ENCODE measurements at places on chromosomes 6 and 20.

DNA sequence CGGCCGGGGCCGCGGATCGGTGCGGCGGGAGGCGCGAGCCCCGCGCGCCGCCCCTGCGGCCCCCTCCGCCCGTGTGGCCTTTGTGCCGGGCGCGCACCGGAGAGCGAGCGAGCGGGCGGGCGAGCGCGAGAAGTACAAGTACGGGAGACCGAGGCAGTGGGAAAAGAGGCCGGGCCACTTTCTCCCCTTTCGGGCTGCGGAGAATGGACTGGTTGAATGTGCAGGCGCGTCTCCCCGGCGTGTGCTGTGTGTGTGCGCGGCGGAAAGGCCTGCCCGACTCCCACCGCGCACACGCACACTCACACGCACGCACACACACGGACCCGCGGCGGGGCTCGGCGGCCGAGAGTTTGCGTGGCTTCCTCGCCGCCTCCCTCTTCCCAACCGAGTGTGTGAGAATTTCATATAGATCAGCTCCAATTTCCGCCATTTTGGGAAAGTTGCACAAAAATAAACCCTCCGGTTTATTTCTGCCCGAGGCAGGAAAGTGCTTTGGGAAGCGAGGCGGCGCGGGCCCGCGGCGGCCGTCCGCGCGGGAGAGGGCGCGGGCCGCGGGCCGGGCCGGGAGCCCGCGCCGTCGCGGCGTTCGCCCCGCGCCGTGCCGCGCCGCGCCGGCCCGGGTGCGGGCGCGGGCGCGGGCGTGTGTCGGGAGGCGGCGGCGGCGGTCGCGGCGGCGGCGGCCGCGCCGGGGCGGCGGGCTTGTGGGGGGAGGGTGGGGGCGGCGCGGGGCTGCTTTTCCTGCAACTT, 1.1 kb downstream of the L3MBTL3 start:
- peak; percentile 93 for DNase-seq

DNA sequence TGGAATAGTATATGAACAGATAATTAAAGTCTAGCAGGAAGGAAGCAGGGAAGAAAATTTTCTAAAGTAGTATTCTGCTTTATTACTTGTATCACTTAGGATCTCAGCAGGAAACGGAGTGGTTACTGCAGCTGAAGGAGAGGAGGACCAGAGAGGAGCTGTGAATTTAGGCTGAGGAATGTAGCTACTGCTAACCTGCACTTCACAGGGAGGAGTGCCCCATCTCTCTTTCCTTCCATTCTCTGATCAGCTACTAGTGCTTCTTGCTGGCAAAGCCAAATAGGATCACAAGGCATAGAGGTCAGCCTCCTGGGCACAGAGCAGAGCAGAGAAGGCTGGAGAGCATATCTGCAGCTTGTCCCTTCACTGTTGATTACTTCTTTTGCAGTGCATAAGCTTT, 205.3 kb upstream of the ASCC3 start:
- no peak for DNase-seq

- DNase-seq: peak; percentile 88
These were observed 205.9 kb downstream of the ZMYND8 start for GRCh38 chr20:47150403-47151152.

DNA sequence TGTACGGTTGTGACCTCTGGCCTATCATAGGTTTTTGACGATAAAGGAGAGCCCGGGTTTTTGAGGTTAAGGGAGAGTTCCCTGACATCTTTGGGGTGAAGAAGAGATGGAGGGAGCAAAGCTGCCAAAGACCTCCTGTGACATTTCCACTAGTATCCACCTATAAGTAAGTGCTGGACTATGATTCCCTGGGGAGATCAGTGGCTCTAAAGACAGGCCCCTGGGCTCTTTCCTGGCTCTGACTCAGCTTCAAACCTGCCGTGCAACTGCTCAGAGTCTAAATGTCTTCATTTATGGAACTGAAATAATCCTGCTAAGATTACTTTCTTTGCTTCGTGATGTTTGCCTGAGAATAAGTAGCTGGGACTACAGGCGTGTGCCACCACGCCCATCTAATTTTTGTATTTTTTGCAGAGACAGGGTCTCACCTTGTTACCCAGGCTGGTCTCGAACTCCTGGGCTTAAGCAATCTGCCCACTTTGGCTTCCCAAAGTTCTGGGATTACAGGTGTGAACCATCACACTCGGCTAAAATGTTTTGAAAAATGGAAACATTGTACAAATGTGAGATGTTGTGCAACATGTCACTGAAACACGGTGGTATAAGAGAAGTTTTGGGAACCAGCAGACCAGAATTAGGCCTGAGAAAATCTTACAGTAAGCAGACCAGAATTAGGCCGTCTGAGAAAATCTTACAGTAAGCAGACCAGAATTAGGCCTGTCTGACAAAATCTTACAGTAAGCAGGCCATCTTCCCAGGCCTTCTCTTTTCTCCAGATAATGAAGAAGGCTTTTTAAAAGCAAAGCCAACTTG, 1.1 kb upstream of the PAQR8 start:
- no peak for DNase-seq

DNA sequence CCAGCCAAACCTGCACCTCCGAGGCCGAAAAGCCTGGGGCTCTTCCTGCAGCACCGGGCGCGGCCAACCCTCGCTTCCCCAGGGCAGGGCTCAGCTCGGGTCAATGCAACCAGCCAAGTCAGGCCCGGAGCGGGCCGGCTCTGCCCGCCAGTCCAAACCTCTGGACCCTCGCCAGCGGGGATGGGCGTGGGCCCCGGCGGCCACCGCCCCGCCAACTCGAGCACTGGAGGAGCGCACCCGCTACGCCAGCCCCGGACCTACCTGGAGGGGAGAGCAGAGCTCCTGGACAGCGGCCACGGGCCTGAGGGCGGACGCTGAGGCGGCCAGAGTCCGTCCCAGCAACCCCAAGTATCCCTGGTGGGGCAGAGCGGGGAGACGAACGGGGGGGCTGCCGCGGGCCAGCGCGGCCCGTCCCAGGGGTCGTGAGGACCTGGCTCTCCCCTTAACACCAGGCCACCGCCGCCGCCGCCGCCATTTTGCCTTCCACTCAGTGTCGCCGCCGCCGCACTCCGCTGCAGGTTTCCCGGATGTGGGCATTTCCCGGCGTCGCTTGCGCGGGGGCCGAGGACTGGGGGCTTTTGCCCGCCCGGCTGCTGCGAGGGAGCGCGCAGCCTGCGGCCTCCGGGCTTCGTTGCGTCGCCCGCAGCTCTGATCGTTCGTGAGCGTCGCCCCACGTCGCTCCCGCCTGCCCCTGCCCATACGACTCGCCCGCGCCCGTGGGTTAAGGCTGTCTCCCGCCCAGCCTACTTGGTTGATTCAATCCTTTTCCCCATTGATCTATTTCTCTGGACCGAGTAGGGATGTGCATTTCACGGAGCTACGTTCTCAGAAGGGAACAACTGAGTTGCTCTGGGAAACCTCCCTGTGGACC, at the start of gene LATS1:
TSS of gene LATS1 (minus strand) at position 514 of the 871 bp plus-strand sequence. CDS start 15,975 bp downstream, outside the sequence.
- DNase-seq: peak; percentile 94

GRCh38 chr6:148166339-148166968, 176.2 kb upstream of the SASH1 start:
- DNase-seq: no peak

DNA sequence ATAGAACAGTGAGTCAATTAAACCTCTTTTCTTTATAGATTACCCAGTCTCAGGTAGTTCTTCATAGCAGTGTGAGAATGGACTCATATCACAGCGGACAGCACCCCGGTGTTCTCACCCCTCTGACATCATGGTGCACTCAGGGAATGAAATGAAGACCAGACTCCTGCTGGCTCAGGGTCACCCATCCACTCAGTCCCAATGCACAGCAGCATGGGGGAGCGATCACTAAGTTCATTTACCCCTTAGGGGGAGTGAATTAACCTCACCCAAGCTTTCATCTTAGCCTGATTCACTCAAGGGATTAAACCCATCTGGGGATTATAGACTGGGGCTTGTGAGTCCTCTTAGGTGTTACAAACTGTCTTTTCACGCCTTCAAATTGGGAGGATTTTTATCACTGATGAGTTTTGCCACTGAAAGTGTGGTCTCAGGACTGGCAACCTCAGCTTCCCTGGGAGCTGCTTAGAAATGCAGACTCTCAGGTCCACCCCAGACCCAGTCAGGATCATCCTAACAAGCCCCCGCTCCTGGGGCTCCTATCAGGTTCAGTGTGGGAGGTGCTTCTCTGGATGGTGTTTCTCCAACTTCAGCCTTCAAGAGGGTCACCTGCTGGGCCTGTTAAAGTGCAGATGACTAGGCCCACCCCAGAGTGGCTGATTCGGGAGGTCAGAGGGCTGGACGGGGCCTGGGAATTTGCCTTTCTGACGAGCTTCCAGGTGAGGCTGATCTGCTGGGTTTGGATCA, 44.3 kb upstream of the FRMD1 start:
- peak; percentile 61 for DNase-seq

- DNase-seq: no peak
These were observed 162.4 kb upstream of the AGPAT4 start for GRCh38 chr6:161436106-161436876.

DNA sequence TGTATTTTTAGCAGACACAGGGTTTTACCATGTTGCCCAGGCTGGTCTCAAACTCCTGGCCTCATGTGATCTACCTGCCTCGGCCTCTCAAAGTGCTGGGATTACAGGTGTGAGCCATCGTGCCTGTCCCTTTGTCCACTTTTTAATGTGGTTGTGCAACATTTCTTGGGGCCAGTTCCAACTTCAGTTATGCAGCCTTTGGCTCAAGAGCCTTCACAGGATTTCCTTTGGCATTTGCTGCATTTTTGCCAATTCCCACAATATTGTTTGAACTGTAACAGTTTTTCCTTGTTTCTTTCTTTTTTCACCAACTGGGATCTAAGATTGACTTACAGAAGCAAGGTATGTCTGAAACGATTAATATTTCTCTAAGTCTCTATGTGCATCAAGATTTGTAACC, 63.6 kb downstream of the EDN1 start:
- no peak for DNase-seq

GRCh38 chr6:108837236-108837971, 10.8 kb upstream of the ARMC2 start:
- DNase-seq: no peak

GRCh38 chr6:165976684-165977083, 191.0 kb downstream of the TBXT start:
- DNase-seq: no peak

GRCh38 chr6:116461331-116461931, at the start of gene CALHM6:
Gene CALHM6, plus strand, starts transcription at chr6:116461375. Its CDS starts 555 bp downstream, at chr6:116461930.
- no peak for DNase-seq

DNA sequence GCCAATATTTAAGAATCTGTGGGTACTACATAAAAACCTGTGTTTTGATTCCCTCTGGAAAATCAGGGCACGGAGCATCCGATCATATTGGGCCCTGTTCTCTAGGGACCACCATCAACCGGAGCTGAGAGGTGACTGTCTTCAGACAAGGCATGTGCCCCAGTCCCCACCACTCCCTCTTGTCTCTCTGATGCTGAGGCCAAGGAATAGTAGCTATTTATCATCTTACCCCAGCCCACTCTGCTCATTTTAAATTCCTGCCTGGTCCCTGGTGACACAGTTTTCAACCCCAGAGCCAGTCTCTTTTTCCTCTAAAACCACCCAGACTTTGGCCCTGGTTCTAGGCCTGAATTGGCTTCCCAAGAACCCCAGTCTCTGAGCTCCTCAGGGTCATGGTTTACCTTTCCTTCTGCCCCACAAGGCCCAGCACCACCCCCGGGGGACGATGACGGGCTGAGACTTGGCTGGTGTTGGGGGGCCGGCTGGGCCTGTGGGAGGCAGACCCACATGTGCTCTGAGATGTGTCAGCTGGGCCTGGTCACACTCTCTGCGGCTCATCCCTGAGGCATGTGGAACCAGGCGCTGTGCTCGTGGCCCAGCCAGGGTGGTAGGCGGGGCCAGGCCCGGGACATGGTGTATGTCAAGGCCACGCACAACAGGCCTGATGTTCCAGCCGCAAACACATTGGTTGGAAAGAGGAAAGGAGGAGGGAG, 114.4 kb downstream of the CEBPB start:
- DNase-seq: peak; percentile 97

GRCh38 chr20:25025091-25025861, 32.7 kb downstream of the ACSS1 start:
- DNase-seq: peak; percentile 35

DNA sequence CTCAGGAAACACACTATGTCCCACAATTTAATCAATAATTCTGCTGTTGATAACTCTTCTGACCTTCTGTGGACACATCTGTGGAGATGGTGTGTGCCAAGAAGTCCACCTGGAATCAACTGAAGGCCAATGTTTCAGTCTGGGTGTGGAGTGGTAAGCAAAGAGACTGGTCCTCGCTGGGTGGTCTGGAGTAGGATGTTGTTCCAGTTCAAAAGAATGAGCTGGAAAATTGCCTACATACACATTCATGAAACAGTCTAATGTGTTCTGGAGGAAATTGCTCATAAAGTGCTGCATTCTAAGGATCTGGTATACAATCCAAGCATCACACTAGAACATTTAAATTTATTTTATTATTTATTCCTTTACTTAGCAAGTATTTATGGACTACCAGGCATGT, 33.9 kb upstream of the TBX18 start:
- peak; percentile 46 for DNase-seq

GRCh38 chr6:52995913-52996645, 995 bp upstream of the GSTA4 start:
- no peak for DNase-seq

DNA sequence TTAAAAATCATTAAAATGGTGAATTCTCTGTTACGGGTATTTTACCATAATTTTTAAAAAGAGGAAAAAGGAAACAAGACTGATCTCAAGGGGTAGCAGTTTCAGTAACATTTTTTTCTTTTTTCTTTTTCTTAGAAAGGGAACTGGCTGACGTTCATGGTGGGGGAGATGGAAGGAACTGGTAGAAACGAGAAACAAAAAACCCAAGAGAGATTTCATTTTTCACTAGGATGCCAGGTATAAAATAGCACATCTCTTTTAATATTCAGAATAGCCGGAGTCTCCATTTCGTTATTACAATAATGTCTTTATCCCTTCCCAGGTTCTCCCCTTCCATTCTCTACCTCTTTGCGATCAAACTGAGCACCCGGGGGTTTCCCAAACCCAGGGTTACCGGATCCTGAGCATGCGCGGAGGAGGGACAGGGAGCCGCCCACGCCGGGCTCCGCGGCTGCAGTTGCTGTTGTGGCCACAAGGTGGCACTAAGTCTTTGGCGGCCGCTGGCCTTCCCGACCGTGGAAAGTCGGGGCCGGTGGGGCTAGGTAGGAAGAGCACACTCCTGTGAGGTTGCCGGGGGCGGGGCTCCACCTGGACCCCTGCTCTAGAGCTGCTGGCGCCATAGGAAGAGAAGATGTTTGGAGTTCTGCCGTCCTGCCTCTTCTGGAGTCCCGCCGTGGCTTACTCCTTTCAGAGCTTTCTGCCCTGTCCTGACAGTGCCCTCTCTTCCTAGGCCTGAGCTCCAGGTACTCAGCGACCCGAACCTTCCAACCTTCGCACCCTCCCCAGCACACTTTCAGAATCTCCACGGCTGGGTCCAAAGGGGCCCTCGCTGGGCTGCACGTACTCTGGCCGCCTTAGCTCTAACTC, 146.8 kb downstream of the SH3BGRL2 start:
- peak; percentile 98 for DNase-seq

GRCh38 chr20:50733644-50734349, 2.4 kb downstream of the PARD6B start:
- DNase-seq: no peak

GRCh38 chr6:3458706-3459421, 2.0 kb upstream of the SLC22A23 start:
- DNase-seq: no peak

DNA sequence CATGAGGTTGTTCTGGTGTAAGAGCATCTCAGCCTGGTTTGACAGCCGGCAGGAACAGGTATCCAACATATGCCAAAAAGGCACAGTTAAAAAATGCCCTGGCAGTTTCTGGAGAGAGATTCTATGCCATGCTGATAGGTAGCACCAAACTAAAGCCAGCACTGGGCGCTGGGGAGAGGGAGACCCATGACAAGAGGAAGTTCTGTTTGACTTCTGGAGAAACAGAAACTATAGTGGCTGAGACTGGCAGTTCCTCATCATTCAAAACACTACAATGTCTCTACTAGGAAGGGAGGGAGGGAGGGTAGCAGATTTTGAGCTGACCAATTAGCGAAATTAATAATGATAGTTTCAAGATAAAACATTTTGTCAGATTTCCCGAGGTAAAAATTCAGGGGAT, 174.1 kb downstream of the ADAT2 start:
- no peak for DNase-seq

All from osteoblast (primary cell).